ENCODE measurements at places on chromosomes 2 and 18.
A peak's percentile ranks its signal among the peaks of the same experiment; 100 is the strongest.

GRCh38 chr2:187566712-187567111, 12.5 kb upstream of the TFPI start:
- DNase-seq = no peak

- peak; percentile 53 for DNase-seq
Observed at GRCh38 chr2:46387292-46387691, 90.1 kb downstream of the EPAS1 start.

DNA sequence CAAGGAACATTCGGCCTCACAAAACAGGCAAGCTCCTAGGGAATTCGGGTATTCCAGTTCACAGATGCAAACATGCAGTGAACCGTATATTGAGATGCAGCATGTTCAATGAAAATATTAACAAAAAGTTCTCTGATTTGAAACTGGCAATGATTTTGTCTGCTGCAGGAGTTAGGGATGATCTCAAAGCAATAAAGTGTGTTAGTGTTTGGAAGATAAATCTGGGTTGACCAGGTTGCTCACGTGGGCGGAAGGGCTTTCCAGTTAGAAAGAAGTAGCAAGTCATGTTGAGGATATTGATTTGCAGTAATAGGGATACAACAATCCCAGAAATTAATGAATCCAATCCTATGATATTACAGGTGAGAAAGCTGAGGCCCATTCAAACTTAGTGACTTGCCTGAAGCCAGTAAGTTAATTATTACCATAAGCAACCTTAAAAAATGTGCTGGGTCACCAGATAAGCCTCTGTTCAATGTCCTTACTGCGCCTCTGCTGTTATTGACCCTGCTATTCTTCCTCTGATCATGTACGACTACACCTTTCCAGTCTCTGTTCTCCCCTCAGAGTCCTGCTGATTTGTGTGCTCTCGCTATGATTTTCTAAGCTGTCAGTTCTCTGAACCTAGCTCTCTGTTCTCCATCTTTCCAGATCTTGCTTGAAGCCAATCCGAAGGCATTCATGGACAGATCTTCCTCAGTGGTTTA, 370.8 kb downstream of the DSEL start:
- no peak for DNase-seq

GRCh38 chr2:174568425-174568824, 29.2 kb downstream of the WIPF1 start:
- peak; percentile 38 for DNase-seq

GRCh38 chr2:35410431-35411061, 945.0 kb upstream of the CRIM1 start:
- DNase-seq = peak; percentile 40

Data from inflammatory macrophage treated with lipopolysaccharide for 4 hours (primary cell).